ENCODE measurements at places on chromosomes 2 and 18.

DNA sequence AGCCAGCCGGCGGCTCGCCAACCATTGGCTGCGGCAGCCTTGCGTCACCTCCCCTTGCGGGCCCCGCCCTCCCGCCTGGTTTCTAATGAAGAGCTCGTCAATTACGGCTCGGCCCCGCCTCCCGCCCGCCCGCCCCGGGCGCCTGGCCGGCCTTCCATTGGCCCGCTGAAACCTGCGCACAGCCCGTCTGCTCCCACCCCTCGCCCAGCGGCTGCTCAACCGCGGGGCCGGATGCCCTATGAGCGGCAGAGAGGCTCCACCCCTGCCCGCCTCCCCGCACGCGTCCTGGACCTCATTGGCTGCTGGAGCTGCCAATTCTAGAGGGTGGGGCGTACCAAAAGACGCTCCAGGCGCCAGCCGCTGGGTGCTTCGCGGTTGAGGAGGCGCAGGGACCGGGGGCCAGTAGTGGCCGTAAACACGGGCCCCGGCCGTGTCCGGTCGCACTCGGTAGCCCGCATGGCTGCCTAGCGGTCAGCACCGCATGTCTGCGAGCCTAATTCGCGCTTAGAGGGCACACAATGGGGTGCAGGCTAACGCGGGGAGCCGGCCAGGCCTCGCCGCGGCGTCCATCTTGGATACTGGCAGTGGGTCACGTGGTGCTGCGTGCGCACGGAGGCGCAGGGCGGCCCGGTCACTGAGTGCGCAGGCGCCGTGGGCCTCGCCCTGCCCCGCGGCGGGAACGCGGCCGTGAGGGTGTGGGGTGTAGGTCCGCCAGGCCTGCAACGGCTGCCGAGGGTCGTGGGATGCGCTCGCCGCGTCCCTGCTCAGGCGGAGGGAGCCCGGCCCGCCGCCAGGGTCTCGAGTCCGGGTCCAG lies 454 bp upstream of the HDAC4 start:
- peak; percentile 93 for DNase-seq

DNA sequence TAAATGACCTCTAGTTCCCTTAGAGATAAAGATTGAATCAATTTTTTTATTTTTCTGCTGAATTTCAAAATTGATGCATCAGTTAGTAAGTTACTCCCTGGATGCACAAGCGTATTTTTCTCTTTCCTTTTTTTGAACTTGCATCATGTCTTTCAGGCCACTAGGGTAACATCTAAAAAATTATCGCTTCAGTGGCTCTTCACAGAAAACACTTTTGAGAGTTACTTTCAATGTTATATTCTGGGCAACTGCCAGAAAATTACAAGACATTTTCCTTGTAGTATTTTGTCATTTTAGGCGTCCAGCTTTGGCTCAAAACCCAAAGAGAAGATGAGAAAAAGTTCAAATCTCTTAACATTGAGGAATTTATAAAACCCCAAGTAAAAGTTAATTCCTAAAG lies 59.8 kb downstream of the DSEL start:
- no peak for DNase-seq

DNA sequence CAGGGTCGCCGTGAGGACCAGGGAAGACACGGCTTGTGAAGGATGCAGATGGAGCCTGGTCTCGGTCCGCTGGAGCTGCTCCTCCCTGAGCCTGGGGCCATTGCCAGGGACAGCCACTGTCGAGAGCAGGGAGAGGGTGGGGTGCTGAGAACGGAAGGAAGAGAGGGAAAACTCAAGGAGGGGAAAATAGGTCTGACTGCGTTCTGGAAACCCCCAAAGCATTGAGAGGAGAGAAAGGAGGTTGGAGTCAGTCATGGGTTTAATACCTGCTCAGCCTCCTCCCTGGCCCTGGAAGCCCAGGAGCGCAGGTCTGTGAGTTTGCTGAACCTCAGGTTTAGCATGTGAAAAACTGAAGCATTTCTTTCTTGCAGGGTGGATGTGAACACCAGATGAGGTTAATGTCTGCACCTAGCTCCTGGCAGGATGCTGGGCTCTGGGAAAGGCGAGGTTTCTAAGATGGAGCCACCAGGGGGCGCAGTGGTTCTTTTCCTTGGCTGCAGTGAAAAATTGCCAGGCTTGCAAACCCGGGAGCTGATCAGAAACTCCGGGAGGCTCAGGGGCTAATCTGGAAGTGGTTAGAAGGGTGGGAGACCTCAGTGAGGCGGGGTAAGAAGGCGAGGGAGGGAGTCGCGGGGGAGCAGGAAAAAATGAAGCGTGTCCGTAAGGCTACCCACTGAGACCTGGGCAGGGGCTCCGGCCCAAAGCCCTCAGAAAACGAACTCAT lies 33.6 kb upstream of the RNF149 start:
- DNase-seq, result peak; percentile 8

DNA sequence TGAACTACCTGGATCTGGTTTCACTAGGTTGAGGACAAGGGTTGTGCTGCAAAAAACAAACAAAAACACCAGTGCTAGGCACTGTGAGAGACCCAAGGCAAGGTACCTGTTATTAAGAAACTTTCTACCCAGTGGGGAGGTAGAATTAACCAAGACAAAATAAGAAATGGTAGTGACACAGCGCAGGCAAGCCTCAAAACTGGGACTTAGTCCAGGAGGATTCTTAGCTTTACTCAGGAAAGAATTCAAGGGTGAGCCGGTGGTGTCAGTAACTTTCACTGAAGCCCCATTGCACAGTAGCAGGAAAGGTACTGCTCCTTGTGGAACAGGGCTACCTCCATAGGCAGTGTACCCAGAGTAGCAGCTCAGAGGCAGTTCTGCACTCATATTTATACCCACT lies 131.6 kb downstream of the SCG2 start:
- DNase-seq, result no peak

GRCh38 chr18:32386471-32386870 lies 84.2 kb downstream of the GAREM1 start:
- no peak for DNase-seq

DNA sequence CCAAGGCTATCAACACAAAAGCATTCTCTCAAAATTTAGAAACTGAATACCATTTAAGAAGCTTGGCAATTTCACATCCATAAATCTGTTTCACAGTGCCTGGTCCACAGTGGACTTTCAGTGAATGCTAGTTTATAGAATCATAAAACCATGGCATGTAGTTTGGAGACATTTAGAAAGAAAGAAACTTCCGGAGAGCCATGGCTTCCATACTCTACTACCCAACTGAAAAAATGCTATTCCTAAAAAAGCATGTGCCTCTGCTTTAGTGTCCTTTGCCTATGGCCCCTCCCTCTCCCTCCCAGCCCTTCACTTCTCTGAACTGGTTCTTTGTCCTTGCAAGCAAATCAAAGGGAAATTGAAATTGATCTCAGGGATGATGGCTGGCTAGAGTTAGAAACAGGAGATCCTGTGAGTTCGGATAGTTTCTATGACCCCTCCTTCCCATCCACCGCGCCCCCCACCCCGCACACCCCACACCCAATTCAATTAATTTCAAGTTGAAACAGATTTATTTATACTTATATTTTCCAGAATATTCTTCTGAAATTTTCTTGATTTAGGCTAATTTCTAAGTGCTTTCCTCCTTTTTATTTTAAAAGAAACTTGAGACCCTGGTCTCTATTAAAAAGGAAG lies 248.3 kb downstream of the TRIB2 start:
- no peak for DNase-seq

DNA sequence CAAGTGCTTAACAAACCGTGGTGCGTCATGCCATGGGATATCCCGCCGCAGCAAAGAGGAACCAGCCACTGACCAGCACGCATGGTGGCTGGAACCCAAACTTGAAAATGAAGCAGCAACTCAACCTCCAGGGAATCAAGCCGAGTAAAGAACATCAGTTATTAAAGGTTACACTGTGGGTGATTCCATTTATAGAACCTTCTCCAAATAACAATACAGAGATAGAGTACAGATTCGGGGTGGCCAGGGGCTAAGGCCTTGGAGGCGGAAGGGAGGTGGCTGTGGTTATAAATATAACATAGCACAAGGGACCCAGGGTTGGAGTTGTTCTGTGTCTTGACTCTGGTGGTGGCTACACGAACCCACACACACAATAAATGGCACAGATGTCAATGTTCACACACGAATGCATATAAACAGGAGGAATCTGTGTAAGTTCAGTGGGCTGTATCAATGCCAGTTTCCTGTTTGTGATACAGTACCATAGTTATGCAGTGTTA lies 123.1 kb downstream of the EIPR1 start:
- DNase-seq, result no peak

GRCh38 chr18:12443551-12443950 lies 35.8 kb downstream of the PRELID3A start:
- DNase-seq, result no peak

DNA sequence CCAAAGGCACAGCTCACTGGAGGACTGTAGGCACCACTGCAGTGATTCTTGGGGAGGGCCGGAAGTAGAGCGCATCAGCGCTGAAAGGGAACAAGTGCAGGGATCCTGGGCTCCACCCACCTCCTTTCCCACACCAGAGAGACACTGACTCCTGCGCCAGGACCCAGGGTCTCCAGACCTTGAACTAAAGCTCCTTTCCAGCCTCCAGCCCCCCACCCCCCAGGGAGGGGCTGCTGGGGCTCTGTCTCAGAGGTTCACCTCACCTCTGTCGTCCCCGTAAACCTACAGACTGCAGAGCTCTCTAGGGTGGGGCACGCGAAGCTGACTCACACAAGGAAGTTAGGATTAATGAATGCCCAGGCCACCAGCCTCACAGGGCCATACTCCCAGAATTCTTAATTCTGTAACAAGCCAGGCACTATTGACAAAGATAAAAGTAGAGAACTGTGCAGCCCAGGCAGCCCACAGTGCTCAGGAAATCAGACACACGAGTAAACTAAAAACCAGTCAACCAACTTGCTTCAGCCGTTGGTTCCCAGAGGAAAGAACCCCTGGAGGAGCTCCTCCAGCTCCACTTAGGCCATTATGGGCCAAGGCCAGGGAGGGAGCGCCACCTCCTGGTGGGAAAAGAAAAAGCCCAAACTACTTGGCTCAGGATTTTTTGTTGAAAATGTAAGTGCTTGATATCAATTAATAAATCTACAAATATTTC lies 45.1 kb upstream of the ACAA2 start:
- DNase-seq, result peak; percentile 54

DNA sequence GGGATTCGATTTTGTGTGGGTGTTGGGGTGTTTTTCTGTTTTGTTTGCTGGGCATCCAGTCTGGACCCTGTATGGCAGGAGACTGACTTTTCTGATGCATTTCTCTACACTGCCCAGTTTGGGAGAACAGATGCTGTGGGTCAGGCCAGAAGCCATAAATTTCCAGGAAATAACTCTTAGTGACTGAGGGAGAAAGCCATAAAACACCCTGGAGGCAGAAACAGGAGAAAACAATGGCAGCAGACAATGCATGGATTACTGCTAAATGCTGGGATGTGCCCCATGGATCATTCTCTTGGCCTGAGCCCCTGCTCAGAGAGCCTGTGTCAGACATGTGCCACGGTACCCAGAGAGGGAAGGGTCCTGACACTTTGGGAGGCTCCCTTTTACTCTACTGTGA lies 133.6 kb upstream of the CAPN13 start:
- DNase-seq, result no peak
